ENCODE measurements at places on chromosomes 2 and 18. TPM values are rescaled to one million over a fixed set of nuclear protein-coding genes. Genes with fewer than 3 reads are reported as not detected.

ALLC gene
- total RNA-seq, result not detected

RBKS gene
- 2.8 TPM for total RNA-seq

RNF152 gene
- total RNA-seq, result 5.4 TPM

CFC1 gene
- total RNA-seq, result not detected

LINC00305 gene
- not detected for total RNA-seq

- no peaks in the 10 kb centered on the region for H3K36me3 ChIP-seq
- no peaks in the 10 kb centered on the region for H3K27me3 ChIP-seq
- H3K27ac ChIP-seq, result peak overlapping the region; percentile 43
- peak overlapping the region; percentile 48 for H3K4me3 ChIP-seq
- peaks cover 22% of the 10 kb centered on the region for H3K4me1 ChIP-seq
These were observed 1232.3 kb upstream of the ZEB2 start for GRCh38 chr2:145752091-145752806.

- H3K27me3 ChIP-seq, result no peaks in the 10 kb centered on the region
- no peak overlapping the region for H3K4me3 ChIP-seq
- H3K36me3 ChIP-seq, result no peaks in the 10 kb centered on the region
- no peak overlapping the region for H3K27ac ChIP-seq
- no peaks in the 10 kb centered on the region for H3K4me1 ChIP-seq
- no peak for DNase-seq
These were observed 1344.2 kb downstream of the LRP1B start for GRCh38 chr2:140786585-140786984.

- H3K27ac ChIP-seq, result no peak overlapping the region
- no peaks in the 10 kb centered on the region for H3K36me3 ChIP-seq
- H3K27me3 ChIP-seq, result no peaks in the 10 kb centered on the region
- no peak for DNase-seq
These were observed 84.9 kb downstream of the NEB start for GRCh38 chr2:151649400-151649799.

DNA sequence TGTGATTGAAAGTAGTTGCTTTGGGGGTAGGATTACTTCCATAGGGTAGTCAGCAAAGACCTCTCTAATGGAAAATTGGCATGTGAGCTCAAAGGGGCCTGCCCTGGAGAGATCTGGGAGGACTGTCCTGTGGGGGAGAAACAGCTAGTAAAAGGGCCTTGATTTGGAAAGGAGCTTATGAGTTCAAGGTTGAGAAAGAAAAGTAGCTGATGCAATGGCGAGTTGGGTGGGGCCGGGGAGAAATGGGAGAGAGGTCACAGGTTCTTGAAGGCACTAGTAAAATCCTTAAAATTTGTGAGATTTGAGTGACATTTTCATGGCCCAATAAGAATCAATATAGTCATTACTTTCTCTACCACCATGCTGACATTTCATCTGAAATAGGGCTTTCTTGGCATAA lies 82.0 kb upstream of the CCDC195 start:
- H3K27ac ChIP-seq, result no peak overlapping the region
- no peak for DNase-seq
- peaks cover 22% of the 10 kb centered on the region for H3K4me1 ChIP-seq

DNA sequence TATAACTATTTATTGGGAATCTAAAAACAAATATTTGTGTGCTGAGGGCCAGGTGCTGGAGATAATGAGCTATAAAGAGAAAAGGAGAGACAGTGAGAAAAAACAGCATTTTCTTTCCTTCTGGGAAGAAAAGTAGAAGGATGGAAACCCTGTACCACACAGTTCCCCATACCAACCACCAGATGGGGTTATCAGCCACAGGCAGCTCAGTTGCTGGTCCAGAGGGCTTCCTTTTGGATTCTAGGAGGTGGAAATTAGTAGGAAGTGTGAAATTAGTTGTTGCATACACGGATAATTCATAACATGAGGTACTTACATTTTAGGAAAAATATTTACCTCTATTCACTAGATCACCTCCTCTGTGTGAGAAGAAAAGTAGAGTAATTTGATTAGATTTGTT lies 237.0 kb upstream of the FOSL2 start:
- H3K36me3 ChIP-seq, result peaks cover 3% of the 10 kb centered on the region
- H3K4me1 ChIP-seq, result peaks cover 16% of the 10 kb centered on the region
- H3K27me3 ChIP-seq, result no peaks in the 10 kb centered on the region
- no peak for DNase-seq
- no peak overlapping the region for H3K27ac ChIP-seq
- no peak overlapping the region for H3K4me3 ChIP-seq

DNA sequence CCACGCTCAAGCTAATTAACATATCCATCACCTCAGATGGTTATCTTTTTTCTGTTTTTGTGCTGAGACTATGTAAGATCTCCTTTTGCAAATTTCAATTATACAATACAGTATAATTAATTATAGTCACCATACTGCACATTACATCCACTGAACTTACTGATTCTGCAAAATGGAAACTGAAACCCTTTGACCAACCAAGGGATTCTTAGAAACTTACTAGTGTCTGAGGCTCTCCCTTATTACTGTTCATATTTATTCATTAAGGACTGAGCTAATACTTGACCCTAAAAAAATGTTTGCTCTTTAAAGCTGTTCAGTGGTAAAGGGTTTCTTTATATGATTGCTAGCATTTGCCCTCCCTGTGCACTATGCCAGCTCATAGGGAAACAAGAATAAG lies 50.7 kb downstream of the ADAM23 start:
- H3K27ac ChIP-seq, result no peak overlapping the region
- no peak overlapping the region for H3K4me3 ChIP-seq
- H3K4me1 ChIP-seq, result no peaks in the 10 kb centered on the region
- H3K36me3 ChIP-seq, result no peaks in the 10 kb centered on the region
- no peak for DNase-seq

GRCh38 chr18:63438181-63438580 lies 15.9 kb upstream of the VPS4B start:
- no peaks in the 10 kb centered on the region for H3K27me3 ChIP-seq
- H3K27ac ChIP-seq, result 0 out of 2 replicates have a peak overlapping the region, but pooled peaks have one; percentile 5
- no peaks in the 10 kb centered on the region for H3K36me3 ChIP-seq
- peak; percentile 53 for DNase-seq

GRCh38 chr18:76874642-76875389 lies 52.5 kb downstream of the ZNF236 start:
- H3K27ac ChIP-seq, result no peak overlapping the region
- no peak overlapping the region for H3K4me3 ChIP-seq
- H3K27me3 ChIP-seq, result no peaks in the 10 kb centered on the region
- H3K36me3 ChIP-seq, result peaks cover 12% of the 10 kb centered on the region
- H3K4me1 ChIP-seq, result no peaks in the 10 kb centered on the region

DNA sequence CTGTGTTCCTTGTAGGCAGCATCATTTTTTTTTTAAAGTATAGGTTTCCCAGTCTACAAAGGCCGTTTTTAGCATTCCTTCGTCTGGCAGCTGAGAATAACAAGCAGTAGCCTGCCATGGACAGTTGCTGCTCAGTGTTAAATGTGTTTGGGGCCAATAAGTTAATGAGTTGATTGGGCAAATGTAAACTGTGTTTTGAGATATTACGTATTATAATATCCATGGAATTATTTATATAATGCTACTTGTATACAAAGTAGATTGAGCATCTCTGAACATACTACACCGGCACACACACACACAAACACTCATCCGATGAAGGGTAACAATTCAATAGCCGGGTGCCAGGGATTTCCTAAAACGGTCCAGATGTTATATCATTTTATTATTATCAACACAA lies 97.2 kb downstream of the IRS1 start:
- H3K4me1 ChIP-seq, result peaks cover 19% of the 10 kb centered on the region
- H3K4me3 ChIP-seq, result no peak overlapping the region
- no peaks in the 10 kb centered on the region for H3K27me3 ChIP-seq
- H3K27ac ChIP-seq, result no peak overlapping the region

- H3K4me3 ChIP-seq, result no peak overlapping the region
- peak; percentile 45 for DNase-seq
- no peaks in the 10 kb centered on the region for H3K27me3 ChIP-seq
- peaks cover 41% of the 10 kb centered on the region for H3K4me1 ChIP-seq
- no peaks in the 10 kb centered on the region for H3K36me3 ChIP-seq
These were observed 221.4 kb upstream of the EPAS1 start for GRCh38 chr2:46075848-46076247.

- H3K4me3 ChIP-seq, result peak overlapping the region; percentile 36
- DNase-seq, result peak; percentile 94
- H3K27me3 ChIP-seq, result no peaks in the 10 kb centered on the region
- peak overlapping the region; percentile 73 for H3K27ac ChIP-seq
These were observed 225.5 kb upstream of the GALNT5 start for GRCh38 chr2:157032017-157032416.

DNA sequence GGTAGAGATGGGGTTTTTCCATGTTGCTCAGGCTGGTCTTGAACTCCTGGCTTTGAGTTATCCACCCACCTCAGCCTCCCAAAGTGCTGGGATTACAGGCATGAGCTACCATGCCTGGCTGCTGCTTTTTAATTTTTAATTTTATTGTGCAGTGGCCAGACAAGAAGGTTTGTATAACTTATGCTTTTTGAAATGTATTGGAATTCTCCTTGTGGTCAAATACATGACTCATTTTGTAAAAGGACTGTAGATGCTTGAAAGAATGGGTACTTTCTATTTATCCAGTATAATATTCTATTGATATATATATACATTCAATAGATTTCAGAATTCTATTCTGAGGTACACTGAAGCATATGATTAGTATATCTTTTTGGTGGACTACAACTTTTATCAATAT lies 82.6 kb upstream of the ST3GAL5 start:
- no peak overlapping the region for H3K27ac ChIP-seq
- no peaks in the 10 kb centered on the region for H3K36me3 ChIP-seq
- no peaks in the 10 kb centered on the region for H3K27me3 ChIP-seq
- no peaks in the 10 kb centered on the region for H3K4me1 ChIP-seq
- H3K4me3 ChIP-seq, result no peak overlapping the region

GRCh38 chr18:48787203-48788151 lies 163.3 kb downstream of the SMAD7 start:
- H3K4me3 ChIP-seq, result no peak overlapping the region
- DNase-seq, result peak; percentile 43
- H3K27me3 ChIP-seq, result no peaks in the 10 kb centered on the region
- H3K36me3 ChIP-seq, result peaks cover 13% of the 10 kb centered on the region
- H3K4me1 ChIP-seq, result peaks cover 11% of the 10 kb centered on the region
- H3K27ac ChIP-seq, result peak overlapping the region; percentile 17

DNA sequence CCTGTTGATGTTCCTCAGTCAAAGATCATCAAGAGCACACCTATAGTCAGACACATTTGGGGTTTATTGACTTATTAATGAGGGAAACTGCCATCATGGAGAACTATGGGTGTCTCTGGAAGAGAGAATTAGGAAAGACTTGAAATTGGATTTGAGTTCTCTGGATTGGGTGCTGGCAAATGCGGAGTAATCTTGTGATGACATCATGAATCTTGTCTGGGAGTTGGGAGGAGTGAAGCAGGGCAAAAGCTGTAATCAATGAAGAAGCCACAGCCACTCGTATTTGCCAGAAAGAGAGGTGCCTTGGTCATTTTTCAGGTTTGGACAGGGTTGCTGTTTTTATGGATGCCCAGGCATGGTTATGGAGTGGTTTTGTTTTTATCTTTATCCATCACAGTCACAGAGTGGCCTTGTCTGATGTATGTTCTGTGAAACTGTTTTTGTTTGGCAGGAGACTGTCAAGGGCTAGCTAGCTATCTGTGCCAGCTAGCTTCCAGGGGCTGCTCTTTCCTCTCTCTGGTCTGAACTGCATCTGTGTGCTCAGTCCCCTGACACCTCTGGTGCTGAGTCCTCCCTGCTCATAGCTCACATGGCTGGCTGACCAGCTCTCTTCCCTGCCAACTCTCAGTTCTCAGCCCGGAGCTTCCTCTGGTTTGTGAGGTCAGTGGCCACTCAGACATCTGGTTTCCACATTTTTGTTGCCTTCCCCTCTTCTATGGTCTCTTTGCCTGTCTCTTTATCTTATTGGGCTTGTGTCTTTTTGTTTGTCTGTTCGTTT lies 193.4 kb upstream of the RMP24 start:
- H3K27ac ChIP-seq, result no peak overlapping the region
- no peaks in the 10 kb centered on the region for H3K4me1 ChIP-seq
- no peaks in the 10 kb centered on the region for H3K27me3 ChIP-seq
- DNase-seq, result no peak
- H3K4me3 ChIP-seq, result no peak overlapping the region

DNA sequence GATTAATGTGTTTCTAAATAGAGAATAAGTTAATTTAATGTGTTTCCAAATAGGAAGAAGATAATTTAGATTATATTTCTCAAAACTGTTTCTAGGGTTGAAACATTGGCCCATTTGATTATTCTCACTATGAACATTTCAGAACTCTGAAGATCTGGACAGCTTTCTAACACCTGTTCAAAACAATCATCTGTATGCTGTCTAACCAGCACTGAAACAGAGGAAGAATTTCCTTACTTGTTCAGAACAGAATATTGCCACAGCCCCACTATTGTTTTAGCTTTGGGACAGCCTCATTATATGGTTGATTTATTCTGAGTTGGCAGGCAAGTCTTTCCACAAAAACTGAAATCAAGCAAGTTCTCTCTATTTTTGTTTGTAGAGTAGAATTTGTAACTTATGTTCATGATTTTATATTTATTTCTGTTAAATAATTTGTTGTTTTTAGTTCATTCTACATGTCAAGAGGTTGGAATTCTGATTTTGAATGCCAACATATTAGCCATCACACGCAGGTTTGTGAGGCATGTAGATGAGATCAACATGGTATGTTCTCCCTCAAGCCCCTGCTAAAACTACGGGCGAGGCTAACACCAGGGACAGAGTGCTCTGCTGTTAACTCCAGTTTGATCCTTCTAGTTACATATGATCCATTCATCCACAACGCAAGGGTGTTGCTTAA lies 11.2 kb downstream of the IL18RAP start:
- H3K27me3 ChIP-seq, result 0 out of 2 replicates have a peak, but pooled peaks cover 11% of the 10 kb centered on the region
- H3K27ac ChIP-seq, result no peak overlapping the region
- H3K4me3 ChIP-seq, result no peak overlapping the region
- no peaks in the 10 kb centered on the region for H3K4me1 ChIP-seq

DNA sequence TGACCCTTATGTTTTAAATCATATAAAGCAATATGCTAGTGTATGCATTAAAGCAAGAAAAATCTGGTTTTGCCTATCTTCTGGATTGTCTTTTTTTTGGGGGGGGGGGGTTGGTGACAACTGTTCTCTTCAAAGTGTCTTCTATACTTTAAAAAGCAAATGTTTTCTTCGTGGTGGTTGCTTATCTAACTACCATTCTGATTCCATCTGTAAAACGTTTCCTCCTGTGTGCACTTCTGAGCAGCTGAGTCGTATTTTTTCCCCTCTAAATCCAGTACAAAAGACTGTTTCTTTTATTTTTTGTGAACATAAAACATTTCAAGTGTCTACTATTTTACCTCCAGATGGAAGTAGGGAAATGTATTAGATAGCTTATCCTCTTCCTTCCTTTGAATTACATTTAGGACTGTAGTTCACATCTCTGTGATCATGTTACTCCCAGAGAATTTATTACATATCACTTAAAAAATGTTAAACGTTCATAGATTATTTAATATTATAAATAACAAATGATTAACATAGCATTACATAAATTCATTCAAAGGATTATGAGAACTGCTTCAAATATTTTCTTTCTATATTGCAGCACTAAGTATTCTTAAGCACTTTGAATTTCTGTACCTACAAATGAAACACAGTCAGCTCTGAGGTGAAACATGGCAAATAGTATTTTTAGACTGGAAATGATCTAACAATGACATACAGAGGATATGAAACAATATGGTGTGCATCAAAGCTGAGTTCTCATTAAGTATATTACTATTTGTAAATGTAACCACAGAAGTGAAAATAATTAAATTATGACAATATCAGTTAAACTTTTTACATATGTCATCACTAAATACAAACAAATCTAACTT lies 56.4 kb downstream of the SCN3A start:
- H3K36me3 ChIP-seq, result no peaks in the 10 kb centered on the region
- H3K27me3 ChIP-seq, result no peaks in the 10 kb centered on the region
- H3K27ac ChIP-seq, result no peak overlapping the region
